ENCODE measurements at places on chromosomes 5 and 9.

DNA sequence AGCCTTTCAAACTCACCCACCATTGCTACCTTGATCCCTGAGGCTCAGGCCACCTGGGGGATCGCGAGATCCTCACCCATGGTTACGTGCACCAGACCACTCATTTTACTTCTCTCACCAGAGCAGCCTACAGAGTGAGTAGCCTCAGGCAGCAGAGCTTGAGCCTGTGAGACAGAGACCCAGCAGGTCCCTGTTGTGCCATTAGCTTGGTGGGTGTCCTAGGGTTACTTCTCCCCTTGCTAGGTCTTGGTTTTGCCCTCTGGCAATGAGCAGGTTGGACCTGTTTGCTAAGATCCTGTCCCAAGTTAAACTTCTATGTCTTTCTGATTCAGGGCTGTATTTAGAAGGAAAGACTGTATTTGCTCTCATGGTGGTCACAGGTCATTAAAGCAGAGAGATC is 21.8 kb downstream of the WHRN start:
- no peak for DNase-seq

DNA sequence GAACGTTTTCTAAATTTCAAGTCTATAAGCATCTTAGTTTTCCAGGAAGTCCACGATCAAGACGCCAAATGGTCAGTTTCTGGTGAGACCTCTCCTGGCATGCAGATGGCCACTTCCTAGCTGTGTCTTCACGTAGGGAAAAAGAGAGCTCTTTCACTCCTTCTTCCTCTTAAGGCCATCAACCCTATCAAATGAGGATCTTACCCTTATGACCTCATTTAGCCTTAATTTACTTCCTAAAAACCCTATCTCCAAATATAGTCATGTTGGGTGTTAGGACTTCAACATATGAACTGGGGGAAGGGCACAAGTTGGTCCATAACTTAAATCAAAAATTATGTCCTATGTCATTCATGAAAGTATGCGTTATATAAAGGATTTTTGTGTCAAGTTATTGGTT is 229.5 kb downstream of the ARL15 start:
- DNase-seq, result no peak

DNA sequence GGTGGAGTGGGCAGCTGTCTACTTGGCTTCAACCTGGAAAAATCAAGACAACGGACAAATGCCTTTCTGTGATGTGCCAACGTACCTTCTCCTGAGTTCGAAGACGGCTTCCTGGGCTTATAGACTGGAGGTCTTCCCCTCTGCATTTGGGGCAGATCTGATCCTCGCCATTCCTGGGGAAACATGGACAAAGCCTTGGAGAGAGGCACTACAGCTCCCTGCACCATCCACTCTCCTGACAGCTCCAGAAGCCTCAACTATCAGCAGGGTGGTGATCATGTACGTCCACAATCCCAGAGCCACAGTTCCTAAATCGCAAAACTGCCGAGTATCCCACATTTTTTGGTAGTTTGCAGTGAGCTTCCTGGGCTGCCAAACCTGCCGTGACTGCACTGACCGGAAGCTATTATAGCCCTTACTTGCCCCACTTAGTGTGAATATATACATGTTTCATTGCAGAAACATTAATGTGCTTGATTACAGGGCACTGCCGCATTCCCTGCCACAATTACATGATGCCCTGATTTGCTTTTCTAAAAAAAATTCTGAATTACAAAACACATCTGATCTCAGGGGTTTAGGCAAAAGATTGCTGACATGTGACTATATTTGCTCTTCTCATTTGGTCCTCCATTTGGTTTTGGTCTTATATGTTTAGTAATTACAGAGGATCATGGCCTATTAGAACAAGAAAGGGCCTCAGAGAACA is 2.8 kb downstream of the TRAF1 start:
- DNase-seq, result no peak

DNA sequence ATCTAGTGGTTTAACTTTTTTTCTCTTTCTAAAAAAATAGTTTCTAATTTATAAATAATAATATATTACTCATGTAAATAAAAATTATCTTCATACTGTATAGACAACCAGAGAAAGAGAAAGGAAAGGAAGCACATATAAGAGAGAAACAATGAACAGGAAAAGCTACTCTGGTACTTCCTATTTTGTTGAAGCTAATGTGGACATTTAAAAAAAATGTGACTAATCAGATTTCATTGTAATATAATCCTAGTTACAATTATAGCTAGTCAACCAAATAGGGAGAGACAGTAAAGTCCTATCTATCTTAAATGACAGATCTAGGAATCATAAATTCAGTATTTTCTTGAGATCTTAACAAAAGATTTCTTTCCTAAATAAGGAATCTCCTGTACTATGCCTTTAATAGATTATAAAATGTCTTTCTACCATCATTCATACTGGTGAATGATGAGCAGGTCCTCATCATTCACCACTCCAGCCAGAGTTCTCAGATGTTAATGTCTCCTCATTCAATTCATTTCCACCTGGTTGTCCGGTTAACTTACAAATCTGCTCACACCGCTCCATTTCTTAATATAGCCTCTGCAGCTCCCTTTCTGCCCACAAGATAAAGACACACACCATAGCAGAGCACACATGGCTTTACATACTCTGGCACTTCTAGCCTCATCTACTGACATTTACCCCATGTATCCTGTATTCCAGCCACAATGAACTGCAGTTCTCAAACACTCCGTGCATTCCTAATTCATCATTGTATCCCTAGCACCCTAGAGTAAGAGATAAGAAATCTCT is 30.9 kb downstream of the ZFR start:
- DNase-seq, result no peak

DNA sequence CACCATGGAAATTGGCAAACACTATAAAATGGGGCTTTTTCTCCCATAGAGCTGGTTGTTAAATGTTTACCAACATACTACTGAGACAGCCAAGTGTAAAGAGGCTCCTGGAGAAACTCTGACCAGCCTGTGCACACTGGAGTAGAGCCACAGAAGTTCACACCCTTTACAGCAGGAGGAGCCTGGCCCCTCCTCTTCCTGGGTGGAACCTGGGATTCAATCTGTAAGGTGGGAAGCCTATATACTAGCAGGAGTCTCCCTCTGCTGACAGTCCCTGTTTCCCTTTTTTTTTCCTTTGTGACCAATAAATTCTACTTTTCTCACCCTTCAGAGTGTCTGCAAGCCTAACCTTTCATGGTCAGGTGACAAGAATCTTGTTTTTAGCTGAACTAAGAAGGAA is 10.4 kb upstream of the SLC30A5 start:
- no peak for DNase-seq

DNA sequence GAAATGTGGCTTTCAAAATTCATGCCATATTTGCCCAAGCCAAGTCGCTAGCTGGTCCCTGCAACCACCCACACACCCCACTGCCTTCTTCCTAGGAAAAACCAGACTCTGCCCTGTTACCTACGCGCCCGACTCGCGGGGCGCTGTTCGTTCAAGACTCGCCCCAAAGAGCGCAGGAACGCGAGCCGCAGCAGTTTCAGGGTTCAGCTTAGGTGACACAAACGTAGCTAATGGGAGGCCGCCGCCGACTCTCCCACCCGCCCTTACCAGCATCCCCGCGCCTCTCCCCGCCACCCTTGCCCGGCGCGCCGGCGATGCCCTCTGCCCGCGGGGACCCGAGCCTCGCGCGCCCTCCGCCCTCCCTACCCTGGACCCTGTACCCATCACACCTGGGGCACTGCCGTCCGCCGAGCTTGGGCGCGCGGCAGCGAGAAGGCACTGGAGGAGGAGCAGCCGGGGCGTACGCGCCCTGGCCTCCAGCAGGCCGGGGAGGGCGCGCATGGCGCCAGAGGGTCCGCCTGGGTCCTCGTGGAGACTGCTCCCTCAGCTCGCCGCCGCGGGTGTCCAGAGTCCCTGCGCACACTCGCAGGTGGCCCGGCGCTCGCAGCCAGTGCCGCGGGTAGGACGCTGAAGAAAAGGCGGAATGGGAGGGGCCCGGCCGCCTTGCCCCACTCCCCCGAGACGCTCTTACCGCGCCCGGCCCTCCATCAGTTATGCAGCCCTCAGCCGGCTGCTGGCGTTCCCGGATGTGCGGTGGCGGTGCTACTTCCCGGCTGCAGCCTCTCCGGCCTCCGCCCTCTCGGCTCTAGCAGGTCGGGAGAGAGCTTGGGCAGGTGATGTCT is at the start of gene EMB:
EMB (minus strand) TSS at position 638 of the 842 bp plus-strand sequence; CDS start at position 501, 137 bp downstream.
- peak; percentile 14 for DNase-seq

DNA sequence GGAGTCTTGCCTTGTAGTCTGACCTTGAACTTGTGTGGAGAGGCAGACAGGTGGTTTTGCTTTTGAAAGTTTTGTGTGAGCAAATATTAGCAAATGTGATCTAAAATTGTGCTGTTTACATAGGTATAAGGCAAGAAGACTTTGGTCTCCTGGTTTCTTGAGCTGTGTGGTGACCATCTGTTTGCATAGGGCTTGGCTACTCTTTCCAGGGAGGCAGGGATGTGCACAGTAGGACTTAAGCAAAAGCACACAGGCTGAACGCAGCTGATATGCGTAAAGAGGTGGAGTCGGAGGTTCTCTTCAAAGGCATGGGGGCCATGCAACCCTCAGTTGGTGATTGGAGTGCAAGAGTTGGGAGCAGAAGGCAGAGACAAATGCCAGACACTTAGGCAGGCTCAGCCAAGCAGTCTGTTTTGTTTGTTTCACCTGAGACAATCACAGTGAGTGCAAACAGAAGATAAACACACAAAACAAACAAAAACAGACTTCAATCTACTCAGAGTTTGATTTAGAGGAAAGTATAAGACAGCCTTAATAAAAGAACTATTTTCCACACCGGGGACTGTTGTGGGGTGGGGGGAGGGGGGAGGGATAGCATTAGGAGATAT is 744.2 kb downstream of the MTRR start:
- no peak for DNase-seq

DNA sequence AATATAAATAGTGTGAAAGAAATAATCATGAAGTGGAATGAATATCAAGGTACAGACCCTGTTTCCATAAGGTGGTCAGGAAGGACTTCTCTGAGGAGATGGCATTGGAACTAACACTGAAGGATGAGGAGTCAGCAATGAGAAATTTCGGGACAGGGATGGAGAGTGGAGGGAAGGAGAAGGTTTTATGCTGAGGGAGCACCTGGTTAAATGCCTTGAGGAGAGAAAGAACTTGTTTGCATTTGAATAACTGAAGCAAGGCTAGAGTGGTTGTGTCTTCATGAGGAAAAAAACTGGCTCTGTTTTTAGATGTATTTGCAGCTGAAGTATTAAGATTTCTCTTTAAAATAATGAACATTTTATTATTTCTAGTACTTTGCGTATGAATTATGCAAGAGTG is 180.8 kb downstream of the TRPM3 start:
- no peak for DNase-seq

DNA sequence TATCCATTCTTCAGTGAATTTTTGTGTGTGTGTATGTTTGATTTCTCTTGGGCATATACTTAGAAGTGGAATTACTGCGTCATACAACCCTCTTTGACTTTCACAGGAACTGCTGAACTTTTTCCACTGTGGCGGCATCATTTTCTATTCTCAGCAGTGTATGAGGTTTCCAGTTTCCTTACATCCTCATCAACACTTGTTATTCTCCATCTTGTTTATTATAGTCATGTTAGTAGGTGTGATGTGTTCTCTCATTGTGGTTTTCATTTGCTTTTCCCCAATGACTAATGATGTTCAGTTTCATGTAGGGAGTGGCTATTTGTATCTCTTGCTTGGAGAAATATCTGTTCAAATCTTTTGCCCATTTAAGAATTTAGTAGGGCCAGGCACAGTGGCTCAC is 2.6 kb downstream of the ZNF79 start:
- DNase-seq, result no peak

- no peak for DNase-seq
These were observed 18.9 kb downstream of the MRPS30 start for GRCh38 chr5:44827681-44828080.

- DNase-seq, result no peak
These were observed 525.9 kb upstream of the CLINT1 start for GRCh38 chr5:158384535-158385481.

DNA sequence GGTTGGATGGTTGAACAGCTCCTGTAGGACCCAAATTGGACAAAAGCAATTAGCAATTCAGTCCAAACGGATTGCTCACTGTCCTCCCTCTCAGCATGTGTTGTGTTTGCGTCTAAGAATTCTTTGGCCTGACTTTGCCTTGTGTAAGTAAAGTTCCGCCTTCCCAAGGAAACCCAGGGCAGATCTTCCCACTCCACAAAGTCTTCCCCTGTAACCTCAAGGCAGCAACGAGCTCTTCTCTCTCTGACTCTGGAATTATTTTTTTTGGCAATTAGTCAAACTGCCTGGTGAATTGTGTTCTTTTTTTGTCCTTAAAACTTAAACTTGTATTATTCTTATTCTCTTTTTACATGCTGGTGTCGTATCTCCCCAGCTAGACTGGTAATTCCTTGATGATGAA is 20.7 kb upstream of the BASP1 start:
- DNase-seq, result no peak

DNA sequence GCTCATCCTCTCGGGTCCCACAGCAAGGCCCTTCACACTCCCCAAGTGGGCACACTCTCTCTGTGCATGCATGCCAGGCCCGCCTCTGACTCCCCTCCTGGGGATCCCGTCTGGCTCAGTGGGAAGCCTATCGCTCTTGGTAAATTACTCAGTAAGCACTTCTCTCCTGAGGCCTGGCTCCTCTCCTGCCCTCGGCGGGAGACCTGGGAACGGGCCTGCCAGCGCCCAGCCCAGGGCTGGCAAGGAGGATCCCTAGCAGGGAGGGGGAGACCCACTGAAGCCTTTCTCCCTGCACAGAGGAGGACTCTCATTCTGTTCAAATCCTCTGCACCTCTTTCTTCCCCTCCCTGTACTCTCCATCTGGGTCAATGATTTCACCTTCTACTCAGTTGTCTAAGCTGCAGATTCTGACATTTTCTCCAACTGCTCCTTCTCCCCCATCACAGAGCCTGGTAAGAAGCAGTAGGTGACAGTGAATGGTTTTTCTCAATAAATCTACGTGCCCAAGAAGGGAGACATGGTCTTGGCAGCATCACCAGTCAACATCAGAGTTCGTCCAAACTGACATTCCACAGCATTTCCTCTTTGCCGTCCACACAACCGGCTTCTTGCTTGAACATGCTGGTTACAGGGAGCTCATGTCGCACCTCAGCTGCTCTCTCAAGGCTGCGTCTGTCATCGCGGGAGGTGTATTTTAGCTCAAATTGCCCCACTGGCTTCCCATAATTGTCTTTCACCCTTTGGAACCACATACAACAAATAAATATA is 81.9 kb downstream of the GPR21 start:
- no peak for DNase-seq

- no peak for DNase-seq
These were observed 81.6 kb downstream of the TMEM215 start for GRCh38 chr9:32864971-32865370.
